ENCODE measurements at places on chromosomes 7 and 10.

DNA sequence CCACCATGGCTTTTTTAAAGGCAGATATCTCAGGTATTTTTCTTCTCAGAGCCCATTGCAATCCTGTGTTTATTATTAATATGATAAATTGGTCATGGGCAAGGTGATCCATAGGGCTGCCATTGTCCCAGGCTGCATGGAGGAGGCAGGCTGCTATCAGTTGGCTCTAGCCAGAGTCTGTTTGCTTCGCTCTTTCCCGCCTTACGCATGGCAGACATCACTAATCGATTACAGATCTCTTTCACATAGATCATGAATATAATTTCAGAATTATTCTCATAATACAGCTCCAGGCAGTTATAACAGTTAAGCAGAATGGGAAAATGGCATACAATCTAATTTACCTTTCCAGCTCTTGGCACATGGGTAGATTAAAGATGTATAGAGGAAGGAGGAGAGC, 30.4 kb upstream of the HABP2 start:
- no peak for DNase-seq

- no peak for DNase-seq
Measured at GRCh38 chr10:122307669-122308416, 36.7 kb downstream of the BTBD16 start.

DNA sequence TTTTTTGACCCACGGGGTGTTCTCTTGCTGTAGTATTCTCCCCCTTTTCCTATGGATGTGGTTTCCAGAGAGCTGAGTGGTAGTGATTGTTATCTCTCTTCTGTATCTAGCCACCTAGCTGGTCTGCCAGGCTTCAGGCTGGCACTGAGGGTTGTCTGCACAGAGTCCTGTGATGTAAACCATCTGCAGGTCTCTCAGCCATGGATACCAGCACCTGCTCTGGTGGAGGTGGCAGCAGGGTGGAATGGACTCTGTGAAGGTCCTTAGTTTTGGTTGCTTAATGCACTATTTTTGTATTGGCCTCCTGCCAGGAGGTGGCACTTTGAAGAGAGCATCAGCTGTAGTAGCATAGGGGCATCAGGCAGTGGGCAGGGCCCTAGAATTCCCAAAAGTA, 851 bp downstream of the HYAL4 start:
- no peak for DNase-seq

DNA sequence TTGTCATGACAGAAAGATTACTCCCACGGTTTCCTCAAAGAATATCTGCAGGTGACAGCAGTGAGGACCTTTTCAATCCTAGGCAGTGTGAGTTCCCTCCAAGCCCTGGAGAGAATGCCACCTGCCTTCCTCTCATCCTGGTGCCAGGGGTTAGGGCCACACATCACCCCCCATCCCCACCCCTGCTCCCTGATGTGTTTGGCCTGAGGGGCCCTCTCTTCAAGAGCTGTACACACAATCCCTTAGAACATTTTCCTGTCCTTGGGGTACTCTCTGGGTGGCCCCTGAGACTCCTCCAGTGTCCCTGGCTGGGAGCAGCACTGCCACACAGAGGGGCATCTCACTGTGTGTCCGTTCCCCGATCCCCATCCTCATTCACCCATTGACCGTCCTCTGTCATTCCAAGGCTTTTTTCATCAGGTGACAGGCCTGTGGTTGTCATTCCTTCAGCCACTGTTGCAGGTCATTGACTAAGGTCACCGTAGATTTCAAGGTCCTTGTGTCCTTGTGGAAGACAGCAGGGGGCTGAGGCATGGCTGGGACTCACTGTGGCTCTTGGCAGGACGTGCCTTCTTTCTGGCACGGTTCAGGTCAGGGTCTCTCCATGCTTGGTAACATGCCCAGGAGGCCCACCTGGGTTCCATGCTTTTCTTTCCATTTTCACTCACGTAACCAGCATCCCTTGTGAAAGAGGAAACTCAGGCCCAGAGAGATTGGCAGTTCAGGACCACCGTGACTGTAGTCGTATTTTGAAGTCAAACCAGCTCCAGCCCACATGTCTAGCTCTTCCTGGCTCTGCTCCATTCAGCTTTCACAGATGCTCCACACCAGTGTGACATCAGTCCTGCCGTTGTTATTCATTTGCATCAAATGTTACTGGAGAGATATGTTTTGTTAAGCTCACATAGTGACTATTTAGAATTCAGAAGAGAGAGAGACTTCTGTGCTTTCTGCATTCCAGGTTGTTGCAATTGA, 26.8 kb upstream of the BTBD16 start:
- no peak for DNase-seq

DNA sequence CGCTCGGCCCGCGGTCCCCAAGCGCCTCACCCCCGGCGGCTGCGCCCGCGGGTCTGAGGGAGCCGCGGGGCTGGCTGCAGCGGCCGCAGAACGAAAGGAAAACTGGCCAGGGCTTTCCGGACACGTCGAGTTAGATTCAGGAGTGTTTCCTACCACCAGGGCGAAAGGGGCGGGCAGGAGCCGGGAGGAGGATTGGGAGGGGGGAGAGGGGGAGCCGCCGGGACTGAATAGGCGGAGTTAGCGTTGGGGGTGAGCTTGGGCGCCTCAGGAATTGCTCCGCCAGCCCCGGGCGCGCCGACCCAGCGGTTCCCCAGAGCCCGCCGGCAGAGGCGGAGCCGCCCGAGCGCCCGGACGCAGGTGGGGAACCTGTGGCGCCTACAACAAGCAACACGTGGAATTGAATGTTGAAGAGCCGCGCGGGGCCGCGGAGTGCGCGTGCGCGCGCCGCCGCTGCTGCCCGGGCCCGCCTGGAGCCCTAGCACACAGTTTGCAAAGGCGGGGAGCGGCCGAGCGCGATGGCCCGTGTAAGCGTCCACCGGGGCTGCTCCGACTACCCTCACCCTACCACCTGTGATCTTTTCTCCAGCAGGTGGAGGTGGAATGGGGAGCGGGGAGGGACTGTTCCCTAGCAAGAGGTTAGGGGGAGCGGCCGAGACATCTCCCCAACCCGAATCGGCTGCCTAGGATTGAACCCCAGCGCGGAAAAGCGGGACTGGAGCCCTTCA, at the start of gene CADPS2:
Gene CADPS2 (minus strand): TSS at position 104 of the 725 bp plus-strand sequence. CDS start 123 bp downstream, outside the sequence.
- no peak for DNase-seq

- DNase-seq, result no peak
Measured at GRCh38 chr7:24721481-24722001, 35.7 kb downstream of the GSDME start.

GRCh38 chr10:88911116-88911515, 31.1 kb downstream of the STAMBPL1 start:
- no peak for DNase-seq

DNA sequence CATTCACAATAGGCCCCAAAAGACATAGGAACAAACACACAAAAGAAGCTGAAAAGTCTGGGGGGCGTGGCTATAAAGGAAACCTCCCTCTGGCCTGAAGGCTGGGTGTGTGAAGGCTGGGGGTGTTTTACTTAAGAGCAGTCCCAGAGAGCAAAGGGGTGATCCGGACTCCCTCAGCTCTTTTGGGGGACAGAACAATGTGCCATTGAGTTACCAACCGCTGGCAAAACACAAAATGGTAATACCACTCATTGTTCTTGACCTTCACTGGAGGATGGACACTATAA, 189.0 kb downstream of the COBL start:
- DNase-seq, result no peak

DNA sequence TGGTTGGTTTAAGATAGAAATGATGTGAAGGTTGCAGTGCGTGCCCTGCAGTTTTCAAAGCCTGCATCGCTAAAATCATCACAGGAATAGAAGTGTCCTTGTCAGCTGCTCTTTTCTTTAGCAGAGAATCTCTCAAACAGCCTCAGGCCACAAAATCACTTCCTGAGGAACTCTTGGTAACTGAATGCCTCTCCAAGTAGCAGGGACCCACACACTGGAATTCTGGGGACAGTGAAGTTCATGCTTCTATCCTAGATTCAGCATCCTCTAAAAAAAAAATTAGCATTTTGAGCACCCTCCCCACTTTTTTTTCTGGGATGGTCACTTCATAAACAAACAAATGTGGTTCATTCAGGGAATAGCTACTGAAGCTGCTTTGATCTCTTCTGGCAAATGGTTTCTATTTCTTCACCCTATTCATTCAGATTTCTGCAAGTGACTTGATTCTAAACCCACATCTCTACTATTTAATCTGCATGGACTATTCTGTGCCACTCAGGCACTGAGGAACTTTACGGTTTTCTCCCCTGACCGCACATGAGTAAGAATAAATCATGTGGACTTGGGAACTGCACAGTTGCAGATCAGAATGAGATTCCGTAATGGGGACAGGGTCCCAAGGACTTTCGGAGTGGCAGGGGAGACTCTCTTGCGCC, 306.9 kb downstream of the FRMD4A start:
- DNase-seq, result no peak

DNA sequence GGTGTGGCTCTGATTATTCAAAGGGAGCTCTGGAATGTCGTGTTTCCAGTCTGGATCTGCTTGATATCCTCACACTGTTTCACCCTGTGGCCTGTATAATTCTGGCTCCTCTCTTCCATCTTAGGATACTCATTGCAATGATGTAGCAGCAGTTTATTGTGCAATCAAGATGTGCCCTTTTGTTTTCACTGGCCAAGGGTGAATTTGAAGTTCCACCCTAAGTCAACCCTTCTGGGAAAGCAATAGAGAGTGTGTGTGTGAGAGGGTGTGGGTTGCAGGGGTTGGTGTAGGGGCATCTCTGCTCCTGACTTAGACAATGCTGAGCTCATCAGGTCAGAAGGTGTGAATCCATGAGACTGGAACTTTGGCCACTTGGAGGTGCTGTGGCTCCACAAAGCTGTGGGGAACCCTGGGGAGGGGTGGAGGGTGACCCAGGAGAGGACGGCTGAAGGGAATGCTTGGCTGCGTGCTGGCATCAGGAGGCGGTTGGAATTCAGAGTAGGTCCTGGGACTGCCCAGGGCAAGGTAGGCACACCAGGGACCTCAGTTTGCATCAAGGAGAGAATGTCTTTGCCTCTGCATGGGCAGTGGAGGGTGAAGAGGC, 118.0 kb upstream of the PRSS58 start:
- no peak for DNase-seq

- no peak for DNase-seq
Measured at GRCh38 chr7:27176962-27177794, 3.1 kb upstream of the HOXA10 start.

DNA sequence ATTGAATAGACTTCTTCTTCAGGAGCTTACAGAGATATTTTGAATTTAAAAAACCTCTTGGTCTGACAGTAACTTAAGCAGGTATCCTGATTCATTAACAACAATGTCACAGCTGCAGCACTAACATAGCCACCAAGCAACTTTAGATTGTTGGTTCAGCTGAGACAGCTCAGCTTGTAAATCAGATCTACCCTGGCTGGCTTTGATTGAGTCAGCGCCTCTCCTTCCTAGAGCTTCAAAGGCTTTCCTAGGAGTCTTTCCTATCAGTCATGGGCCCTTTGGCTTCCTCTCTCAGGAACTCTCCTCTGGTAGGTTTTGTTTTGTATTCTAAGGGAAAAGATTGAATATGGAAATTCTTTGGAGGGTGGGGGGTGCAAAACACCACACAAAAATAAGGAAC, 70.7 kb upstream of the STEAP4 start:
- no peak for DNase-seq

DNA sequence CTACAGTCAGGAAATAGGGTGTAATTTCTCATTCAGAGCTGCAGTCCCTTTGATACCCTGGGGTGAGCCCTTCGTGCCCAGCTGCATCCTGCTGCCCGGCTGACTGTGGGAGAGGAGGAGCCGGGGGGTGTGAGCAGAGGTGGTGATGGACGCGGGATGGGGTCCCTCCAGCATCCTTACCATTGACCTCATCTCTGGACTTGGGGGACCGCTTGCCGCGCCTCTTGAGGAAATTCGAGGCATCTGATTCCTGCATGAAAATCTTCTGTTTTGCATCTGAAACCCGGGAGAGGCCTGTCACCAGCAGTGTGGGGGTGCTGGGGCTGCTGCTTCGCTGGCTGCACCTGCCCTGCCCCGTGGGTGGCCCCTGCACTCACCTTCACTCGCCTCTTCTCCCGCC, 816 bp downstream of the UCMA start:
- no peak for DNase-seq

DNA sequence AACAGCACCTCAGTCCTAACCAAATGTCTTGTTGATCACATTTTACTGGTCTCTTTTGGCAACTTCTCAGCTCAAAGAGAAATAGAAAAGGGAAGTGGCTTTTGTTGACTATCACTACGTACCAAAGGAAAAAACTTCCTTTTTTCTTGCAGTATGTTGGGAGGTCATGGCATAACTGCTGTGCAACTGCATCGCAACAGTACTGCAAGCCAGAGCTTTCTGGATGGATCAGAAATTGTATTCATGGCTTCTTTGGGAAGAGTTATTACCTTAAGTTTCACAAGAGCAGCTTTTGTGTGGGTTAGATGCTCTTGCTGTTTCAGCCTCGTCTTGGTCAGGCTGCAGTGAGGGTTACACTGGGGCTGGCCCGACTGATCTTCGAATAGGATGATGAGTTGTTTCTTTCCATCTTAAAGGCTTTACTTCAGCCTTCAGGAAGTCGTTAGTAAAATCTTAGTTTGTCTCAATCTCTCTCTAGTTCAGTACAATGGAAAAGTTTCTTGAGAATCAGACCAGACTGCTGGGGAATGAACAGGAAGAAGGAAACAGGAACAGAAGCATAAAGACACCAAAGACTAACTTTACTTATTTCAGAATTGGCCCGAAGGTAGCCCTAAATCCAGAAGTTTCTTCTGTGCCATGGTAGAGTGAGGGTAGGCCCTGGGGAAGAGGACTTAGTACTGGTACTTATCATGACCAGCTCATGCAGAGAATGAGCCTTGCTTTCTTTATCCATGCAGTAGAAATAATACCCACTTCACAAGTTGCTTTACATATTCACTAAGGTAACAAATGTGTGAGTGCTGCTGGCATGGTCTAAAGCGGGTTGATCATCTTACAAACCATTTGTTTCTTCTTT, 153.6 kb downstream of the CELF2 start:
- no peak for DNase-seq

DNA sequence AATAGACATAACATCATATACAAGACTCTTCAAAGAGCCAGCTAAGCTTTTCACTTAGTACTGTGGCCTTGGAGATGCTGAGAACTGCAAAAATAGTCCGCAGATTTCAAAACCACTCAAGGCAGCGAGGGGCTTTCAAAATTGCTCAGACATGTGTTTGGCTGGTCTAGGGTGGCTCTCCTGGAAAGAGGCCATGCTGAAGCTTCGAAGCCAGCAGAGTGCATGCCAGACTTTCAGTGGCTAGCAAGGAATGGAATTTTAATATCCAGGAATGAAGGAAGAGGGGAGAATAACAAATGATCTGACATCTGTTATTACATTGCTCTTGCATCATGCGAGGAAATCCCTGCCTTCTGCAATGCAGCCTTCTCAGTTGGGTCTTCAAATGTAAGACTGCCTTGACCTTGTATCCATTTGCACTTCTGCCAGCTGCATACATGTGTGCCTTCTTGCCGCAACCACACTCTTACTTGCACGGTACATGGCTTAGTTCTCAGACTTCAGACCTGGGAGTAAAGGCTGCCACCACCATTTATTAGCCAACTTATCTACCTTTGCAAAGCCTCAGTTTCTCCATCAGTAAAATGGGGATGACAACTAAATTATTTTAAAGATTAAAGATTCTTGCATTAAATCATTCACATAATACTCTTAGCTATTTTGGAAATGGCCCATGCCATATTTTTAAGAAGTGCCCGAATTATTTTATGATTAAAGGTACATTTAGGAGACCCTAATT, 55.9 kb downstream of the ITIH5 start:
- no peak for DNase-seq

GRCh38 chr10:92290076-92290836, 622 bp downstream of the CPEB3 start:
- DNase-seq, result peak; percentile 25

- DNase-seq, result no peak
Measured at GRCh38 chr7:8179486-8179885, 82.5 kb downstream of the ICA1 start.

Data from activated CD4-positive, CD25-positive, alpha-beta regulatory T cell (primary cell).